ENCODE measurements at places on chromosomes 1 and 21.

DNA sequence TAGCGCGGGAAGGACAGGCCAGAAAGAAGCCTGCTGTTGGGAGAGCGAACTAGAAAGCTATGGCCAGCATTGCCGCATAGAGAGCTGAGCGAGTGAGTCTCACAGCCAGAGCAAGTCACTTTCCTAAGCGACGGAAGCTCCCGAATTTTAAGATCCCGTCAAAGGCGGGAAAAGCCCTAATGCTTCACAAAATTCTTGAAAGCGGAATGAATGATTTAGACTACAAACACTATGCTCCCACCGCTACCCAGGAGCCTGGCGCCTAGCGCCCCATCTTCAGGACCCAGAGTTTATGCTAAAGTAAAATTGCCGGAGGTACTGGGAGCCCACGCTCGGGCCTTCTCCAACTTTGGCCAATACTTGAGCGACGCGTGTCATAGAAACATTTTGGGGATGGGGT is 409.9 kb upstream of the ESRRG start:
- DNase-seq = no peak

- DNase-seq = no peak
Measured at GRCh38 chr1:3939242-3940080, 39.4 kb upstream of the C1orf174 start.

DNA sequence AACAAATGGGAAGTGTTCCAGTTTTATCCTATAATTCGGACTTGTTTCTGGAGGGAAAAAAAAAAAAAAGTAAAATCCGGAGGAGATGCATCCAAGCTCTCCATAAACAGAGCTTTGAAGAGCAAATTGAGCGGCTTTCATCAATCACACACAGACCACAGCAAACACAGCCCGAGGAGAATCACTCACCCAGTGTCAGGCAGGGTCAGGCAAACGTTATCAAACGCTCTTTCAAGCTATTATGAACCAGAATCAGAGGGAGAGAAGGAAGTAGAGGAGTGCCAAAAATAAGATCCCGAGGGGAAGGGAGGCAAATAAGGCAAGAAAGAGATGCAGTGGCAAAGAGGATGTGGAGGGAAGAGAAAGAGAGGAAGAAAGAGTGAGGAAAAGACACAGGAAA is 188.3 kb upstream of the CAMK1G start:
- no peak for DNase-seq

- DNase-seq = no peak
Measured at GRCh38 chr1:77031106-77031662, 163.9 kb downstream of the ST6GALNAC5 start.

GRCh38 chr1:246726881-246727280 is 2.7 kb downstream of the SCCPDH start:
- no peak for DNase-seq

DNA sequence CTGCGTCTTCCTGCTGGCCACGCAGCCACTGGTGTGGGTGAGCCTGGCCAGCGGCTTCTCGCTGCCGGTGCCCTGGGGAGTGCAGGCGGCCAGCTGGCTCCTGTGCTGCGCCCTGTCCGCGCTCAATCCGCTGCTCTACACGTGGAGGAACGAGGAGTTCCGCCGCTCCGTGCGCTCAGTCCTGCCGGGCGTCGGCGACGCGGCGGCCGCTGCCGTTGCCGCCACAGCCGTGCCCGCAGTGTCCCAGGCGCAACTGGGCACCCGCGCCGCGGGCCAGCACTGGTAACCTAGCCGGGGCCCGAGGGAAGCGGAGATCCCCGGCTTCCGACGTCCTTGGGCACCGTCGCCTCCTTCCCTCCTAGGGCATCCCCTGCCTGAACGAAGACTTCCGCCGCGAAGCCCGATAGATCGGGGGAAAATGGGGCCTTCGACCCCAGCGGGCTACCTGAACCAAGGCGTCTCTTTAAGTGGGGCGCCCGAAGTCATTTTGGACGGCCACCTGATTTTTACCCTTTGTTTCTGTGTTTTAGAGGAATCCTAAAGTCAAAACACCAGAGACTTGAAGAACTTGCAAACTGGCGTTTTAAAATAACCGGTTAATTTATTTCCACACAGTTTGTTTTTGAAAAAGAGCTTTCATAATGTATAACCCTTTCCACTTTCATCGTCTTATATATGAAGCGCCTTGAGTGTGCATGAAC is 2.0 kb downstream of the GPR88 start:
- DNase-seq = no peak

GRCh38 chr1:113103048-113103447 is 30.1 kb downstream of the LRIG2 start:
- DNase-seq = no peak

DNA sequence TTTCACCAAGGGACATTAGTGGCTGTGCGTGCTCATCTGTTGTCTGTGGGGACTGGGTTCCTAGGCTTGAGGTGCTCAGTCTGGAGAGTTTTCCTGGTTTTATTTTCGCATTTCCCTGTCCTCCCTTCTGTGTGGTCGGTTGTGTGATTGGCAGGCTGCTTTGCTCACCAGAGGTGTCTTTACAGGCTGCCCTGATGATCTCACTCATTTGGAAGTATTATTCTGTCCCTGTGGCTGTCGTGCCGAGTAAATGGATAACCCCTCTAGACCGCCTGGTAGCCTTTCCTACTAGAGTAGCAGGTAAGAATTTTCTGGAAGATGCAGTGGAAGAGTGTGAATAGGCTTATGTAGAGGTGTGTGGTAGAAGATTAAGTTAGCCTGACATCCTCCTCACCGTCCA is 44.1 kb upstream of the HMGN1 start:
- DNase-seq = no peak

DNA sequence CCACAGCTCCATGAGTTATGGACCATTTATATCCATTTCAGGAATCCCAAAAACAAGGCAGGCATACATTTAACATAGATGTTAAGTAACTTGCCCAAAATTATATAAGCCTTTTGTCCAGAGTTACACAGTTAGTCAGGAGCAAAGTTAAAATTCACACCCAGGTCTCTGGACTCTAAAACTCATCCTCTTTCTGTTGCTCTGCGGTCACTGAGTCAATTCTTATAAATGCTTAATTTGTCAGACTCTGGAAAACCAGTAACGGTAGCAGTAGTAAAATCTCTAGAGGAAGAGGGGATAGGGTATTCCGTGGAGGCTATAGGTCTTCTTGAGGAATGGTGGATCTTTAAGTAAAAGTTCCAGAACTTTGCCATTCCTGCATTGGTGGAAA is 223.6 kb upstream of the JUN start:
- no peak for DNase-seq

DNA sequence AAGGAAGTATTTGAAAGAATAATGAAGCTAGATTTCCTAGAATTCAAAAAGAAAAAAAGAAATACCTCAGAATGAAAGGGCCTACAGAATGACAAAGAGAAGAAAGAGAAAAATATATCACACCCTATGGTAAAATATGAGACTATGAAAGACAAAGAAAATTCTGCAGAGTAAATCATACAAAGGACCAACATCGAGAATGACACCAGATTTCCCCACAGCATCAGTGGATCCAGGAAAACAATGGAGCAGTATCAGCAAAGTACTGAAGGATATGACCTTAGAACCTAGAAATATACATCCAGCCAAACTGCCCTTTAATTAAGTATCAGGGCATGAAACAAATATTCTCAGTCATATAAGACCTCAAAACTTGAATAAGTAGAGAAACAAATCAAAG is 21.2 kb upstream of the IFNAR2 start:
- DNase-seq = no peak

GRCh38 chr1:161549652-161550051 is at the start of gene FCGR3A:
FCGR3A (minus strand) TSS chr1:161549818; CDS start chr1:161549736, 82 bp downstream.
- no peak for DNase-seq

- no peak for DNase-seq
Measured at GRCh38 chr1:9425859-9426258, 113.4 kb upstream of the SLC25A33 start.

GRCh38 chr1:245512181-245512888 is 357.6 kb downstream of the KIF26B start:
- DNase-seq = no peak

- no peak for DNase-seq
Measured at GRCh38 chr1:206512851-206513180, 5.5 kb downstream of the RASSF5 start.

DNA sequence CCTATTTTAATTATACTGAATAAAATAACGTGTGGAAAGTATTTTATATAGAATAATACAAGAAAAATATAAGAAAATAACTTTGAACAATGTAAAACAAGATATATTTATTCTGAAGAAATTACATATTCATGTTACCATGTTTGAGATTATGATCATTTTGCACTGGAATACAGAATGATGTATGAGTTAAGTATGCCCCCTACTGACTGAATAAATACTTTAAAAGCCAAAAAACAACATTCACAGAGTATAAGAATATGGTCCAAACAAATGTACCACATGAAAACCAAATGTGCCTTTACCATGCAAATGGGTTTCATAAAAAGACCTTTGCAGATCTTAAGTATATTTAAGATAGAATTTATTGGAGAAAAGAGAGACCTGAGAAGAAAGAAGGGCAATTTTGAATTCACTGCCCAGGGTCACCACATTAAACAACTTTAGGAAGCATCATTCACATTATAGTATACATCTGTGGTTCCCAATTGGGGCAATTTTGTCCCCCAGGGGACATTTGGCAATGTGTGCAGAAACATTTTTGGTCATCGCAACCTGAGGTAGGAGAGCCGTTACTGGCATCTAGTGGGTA is 136.6 kb upstream of the GFI1 start:
- DNase-seq = no peak

DNA sequence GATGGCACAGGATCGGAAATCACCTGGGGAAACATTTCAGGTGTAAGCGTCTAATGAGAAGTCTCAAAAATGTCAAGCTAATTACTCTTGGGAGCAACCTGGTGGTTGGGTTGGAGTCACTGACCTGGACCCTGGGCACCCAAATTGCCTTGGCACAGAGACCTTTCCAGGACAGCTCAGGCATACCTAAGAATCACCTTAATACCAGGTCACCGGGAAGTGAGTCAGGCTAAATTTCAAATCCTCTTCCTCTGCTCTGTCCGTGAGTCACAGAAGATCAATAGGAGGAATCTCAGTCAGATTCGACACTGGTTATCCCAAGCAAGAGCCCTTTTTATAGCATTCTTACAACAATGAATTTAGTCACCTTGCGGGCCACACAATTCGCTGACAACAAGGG is 179.6 kb upstream of the CAMK1G start:
- DNase-seq = no peak

Measured in mesothelial cell of epicardium (in vitro differentiated cells).